ENCODE measurements at places on chromosomes 3 and 15.

GRCh38 chr3:81440661-81441060 lies 320.8 kb downstream of the GBE1 start:
- DNase-seq: no peak

GRCh38 chr3:168545591-168545990 lies 449.9 kb upstream of the GOLIM4 start:
- no peak for DNase-seq

DNA sequence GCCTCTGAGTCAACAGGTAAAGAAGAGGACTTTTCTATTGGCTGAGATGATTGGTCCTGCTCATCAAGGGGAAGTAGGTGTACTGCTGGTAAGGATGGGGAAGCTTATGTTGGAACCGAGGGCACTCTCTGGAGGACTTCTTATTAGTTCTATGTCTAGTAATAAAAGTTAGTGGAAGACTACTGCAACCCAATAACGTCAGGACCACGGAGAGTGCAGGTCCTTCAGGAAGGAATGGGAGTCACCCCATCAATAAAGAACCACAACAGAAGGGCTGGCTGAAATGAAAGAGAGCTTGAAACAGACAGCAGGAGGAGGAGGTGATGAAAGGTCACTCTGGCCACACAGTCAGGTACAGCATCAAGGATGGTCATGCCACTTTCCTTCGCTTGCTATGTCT lies 68.8 kb upstream of the PRR23E start:
- DNase-seq: no peak

DNA sequence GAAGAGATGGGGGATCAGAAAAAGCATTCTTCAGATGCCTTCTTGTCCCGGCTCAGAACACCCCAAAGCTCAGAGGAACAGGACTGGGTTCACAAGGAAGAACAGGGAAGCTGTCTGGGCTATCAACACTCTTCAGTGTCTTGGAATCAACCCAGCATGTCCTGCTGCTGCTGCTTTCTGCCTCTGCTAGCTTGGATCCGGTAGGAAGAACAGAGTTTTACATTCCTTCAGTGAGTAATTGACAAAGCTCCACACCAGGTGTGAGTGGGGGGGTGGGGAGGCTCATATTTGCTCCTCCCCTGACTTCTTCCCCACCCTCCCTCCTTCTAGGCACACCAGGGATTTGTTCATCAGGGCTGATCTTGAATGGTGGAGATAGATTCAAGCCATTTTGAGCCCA lies 13.1 kb upstream of the ETV5 start:
- DNase-seq: no peak

DNA sequence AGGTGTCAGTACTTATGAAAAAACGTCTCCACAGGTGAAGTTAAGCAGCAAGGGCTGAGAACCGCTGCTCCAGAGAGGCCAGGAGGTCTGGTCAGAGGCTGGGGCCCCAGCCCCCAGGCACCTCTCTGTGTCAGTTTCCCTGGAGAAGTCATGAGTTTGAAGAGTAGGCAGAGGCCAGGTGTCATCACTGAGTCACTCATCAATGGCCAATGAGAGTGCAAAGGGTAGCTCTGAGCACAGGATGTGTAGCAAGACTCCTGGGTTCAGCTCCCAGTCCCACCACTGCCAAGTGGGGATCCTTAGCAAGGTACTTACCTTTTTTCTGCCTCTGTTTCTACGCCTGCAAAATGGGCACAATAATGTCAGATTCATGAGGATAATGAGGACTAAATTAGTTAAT lies 47.9 kb downstream of the CORO2B start:
- no peak for DNase-seq

DNA sequence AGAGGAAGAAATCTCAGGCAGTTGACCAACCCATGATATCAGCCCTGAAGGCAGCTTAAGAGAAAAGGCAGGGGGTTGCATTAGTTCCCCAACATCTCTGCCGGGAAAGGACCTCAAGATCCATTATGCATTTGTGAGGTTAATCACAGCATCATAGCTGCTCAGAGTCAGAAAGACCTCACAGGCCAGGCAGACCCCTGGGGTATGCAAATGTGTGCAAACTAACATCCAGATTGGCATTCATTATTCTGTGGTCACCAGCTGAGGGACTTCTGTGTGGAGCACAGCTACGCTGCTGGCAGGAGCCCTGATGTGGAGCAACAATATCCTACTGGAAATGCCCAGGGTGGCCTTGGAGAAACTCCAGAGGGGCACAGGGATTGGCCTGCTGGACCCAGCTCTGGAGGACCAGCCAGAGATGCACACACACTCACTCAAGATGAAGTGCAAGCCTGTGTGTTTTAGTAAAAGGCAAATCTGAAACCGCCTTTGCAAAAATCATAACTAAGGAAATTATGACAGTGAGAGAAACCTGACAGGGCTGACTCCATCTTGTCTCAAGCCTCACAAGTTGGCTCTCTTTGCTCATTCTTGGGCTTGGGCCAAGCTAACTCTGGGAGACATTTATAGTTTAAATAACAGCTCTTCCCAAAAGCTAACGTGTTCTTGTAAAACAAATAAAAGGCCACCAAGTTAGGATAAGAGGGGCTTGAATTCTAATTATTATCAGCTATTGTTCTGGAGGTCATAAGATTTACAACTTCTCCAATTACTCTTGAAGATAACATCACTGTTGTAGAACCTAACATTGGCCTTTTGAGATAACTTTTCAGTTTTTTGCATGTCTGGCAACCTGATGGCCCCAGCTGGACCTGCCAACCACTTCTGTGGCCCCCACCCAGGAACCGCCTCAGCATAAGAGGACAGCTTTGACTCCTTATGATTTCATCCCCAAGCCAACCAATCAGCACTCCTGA lies 257.1 kb downstream of the UACA start:
- DNase-seq: no peak

All from AG10803 (cell line).